Suppressor macrophage treated with lipopolysaccharide for 4 hours (primary cell): ENCODE measurements at places on chromosomes 1 and 21.

DNA sequence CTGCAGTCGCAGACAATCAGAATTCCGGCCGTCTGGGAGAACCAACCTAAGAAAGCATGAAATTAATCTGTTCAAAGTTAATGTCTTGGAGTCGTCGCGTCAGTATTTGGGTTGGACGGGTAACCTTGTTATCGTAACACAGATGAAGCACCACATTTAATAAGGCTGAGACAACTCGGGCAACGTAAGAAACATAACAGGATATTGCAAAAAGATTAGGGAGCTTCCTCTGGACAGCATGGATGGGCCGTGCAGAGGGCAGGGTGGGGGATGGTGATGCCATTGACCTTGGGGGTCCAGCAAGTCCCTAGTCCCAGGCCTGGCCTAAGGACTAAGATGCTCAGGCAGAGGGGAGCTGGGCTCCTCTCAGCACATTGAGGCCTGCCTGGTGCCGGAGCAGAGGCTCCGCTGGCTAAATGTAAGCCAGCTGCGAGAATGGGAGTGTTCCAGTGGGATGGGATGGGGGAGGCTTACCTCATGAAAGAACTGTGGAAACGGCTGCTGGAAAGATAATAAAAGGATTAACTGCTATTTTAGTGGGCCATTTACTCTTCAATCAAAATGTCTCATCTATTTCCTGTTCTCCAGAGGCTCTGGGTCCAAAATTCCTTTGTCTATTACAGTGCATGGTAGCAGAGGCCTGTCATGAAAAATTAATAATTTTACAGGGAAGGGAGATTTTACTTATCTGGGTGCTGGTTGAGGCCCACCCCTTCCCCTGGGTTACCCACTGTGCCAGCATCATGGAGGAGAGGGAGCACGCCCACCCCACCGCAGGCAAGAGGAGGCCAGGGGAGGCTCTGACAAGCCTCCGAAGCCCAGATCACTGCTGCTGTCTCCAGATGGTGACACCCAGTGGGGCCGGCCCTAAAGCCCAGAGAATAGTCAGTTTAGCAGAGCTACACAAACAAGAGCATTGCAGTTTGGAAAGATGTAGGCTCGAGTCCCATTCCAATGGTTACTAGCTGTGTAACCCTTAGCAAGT lies 131.6 kb downstream of the DMRTB1 start:
- no peak for DNase-seq

GRCh38 chr1:150543500-150544143 lies 5.6 kb upstream of the ADAMTSL4 start:
- no peak for DNase-seq

- no peak for DNase-seq
Measured at GRCh38 chr1:54159733-54160316, 7.0 kb upstream of the CDCP2 start.

- no peak for DNase-seq
Measured at GRCh38 chr21:39137248-39138178, 45.7 kb downstream of the PSMG1 start.

DNA sequence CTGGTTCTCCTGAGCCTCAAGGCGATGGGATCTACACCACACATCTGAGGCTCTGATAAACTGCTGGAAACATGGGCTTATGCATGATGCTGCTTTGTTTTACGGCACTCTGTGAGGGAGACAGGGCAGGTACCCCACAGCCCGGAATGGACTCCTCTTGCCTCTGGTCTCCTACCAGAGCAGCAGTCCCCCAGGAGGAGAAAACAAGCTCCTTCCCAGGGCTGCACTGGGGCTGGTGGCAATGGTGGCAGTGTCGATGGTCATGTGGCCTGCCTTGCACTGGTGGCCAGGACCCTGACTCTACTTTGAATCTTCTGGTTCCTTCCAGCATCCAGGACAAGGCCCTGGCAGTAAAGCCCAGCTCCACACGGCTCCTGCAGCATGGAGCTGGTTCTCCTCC lies 79.4 kb downstream of the TOMM20 start:
- no peak for DNase-seq

- DNase-seq, result no peak
Measured at GRCh38 chr1:198096390-198096789, 60.4 kb upstream of the NEK7 start.

DNA sequence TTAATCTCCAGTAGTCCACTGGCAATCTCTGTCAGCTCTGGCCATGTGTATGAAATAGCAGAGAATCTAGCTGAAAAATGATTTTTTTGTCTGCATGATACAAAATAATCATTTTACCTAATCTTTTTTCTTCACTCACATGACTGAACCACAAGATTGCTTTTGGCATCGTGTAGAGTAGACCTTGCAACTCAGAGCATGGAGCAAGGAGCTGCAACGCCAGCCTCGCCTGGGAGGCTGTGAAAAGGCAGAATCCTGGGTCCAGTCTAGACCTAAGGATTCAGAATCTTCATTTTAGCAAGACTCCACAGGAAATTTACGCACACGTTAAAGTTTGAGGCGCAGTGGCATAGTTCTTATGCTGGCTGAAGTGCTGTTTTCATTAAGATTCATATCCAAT lies 40.2 kb downstream of the TOMM20 start:
- DNase-seq, result no peak

- no peak for DNase-seq
Measured at GRCh38 chr1:2029561-2029960, 10.4 kb downstream of the GABRD start.

GRCh38 chr1:214404154-214404553 lies 123.2 kb downstream of the SMYD2 start:
- no peak for DNase-seq

GRCh38 chr1:173056365-173056764 lies 5.6 kb upstream of the TNFSF18 start:
- no peak for DNase-seq

DNA sequence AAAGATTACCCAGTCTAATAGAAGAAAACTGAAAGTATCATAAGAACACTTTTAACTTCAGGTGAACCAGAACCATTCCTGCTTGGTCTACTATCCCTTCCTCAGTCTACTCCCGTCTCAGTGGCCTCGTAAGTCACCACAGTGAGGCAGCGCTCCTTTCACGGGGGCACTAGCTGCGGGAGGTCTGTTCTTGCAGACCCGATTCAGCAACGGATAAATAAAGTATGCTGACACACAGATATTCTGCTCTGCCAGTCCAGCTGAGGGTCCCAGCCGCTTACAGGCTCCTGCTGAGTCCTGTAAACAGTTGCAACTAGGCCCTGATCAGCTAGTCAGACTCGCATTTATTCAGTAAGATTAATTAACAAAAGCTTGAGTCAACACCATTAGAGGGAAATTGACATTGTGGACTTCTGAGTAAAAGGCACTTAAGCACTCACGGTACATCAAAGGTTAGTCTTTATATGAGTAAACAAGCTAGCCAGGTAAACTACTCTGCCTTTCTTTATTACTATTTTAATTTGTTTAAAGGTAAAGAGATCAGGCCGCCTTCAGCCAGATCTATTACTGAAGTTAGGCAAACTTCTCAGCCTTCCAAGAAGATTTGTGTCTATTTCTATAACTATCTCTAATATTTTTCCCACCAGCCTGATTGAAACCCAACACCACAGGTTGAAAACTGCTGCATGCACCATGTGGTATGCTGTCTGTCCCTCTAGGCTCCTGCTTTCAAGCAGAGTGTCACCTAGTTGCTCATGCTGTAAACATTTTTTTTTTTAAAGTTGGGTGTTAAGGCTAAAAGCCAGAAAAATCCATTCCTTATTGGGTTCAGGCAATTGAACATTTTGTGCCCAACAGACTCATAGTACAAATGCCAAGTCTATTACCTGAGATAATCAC lies 87.7 kb downstream of the INTS7 start:
- no peak for DNase-seq

DNA sequence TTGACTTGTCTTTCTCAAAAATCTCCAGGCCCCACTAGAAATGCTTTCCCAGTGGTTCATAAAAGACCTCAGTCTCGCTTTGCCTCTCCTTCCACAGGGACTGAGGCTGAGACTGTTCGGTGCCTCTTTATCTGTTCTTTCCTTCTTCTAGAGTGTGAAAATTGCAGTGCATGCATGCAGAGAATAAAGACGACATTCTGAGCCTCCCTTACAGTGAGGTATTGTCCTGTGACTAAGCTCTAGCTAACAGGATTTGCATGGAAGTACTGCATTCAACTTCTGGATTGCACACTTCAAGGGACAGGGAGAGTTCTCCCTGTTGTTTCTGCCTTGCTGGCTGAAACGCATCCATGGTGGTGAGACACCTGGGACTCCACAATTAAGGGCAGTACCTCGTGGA lies 69.1 kb downstream of the COLGALT2 start:
- DNase-seq, result no peak

DNA sequence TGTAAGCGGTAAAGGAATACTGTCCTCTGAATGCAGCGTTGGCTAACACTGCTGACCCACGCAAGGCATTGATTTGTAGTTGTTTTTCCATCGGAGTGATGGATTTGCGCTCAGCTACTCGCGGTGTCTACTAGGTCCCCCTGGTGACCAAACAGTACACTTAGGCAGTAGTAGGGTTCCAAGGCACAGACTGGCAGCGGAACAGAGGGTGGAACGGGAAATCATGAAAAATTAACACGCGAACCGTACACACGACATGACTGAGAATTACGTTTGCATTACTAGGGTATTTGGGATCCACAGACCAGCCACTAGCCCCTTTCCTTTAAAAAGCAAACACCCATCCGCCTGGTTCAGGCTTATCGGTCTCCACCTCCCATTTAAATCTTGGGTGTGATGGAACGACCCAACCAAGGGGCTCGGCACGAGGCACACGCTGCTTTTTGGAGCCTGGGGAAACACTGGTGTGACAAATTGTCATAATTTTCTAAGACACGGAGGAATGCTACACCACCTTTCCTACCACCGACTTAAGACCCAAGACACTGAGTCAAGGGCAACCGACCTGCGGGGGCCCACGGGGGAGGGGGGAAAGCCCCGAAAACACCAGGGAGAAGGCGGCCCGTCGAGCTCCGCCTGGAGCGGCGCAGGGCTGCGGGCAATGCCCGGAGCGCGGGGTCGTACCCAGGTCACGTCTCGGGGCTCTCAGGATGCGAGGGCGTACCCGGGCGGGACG lies 699 bp downstream of the DIPK1A start:
- peak; percentile 79 for DNase-seq

DNA sequence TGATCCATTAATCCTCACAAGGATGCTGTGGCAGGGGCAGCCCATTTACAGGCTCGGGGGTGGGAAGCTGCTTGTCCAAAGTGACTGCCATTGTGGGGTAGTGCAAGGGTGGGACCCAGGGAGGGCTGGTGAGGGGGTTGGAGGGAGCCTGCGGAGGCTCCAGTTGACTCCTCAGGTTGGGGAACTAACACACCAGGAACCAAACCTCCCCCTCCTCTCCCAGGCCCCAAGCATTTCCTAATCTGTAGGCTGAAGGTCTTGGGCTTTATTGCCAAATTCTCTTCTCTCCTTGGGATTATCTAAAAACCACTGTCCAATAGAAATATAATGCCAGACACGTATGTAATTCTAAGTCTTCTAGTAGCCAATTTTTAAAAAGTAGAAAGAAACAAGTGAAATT lies 18.2 kb downstream of the IKBKE start:
- DNase-seq, result no peak

DNA sequence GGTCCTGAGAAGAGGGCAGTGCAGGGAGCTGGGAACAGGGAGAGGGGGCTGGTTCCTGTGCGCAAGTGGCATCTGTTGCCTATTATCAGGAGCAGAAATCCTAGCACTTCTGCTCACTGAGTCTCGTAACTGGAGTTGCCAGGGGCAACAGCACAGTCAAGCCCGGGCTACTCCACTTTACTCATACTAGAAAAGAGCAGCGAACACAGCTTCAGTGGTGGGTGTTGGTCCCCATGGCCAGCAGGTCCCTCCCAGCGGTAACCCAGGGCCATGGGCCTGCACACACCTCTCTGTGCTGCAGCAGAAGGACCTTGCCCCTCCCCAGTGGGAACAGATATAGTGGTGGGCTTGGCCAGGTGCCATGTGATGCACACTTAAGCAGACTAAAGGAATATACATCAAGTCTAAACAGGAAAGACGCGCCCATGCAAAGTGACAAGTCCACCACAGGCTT lies 8.5 kb downstream of the PYCR2 start:
- DNase-seq, result no peak

- DNase-seq, result peak; percentile 0
Measured at GRCh38 chr1:57674801-57675200, 250.9 kb upstream of the DAB1 start.

- DNase-seq, result no peak
Measured at GRCh38 chr1:233639611-233640010, 25.7 kb downstream of the KCNK1 start.

DNA sequence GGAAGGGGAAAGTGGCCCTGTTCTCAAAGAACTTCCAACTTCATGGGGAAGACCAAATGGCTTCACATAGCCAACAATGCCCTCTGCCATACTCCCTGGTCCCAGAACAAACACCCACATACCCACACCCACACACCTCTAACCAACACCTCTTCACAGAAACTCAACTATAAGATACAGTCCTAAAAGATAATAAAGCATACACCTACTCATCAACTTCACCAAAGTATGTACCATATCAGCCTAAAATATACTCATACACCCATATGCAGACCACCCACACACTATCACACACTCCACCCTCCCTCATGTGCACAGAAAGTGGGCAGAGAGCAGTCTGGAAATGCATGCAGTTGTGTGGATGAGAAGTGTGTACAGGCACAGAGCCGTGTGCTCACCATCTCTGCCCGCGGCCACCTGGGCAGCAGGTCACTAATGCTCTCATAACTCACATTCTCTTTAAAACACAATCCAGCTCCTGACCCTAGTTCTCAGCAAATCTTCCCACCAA lies 27.7 kb downstream of the IQGAP3 start:
- no peak for DNase-seq

- DNase-seq, result no peak
Measured at GRCh38 chr21:15436031-15436430, 293.8 kb upstream of the USP25 start.
